GM19239 (cell line): ENCODE measurements at places on chromosomes 12 and 14.

- DNase-seq = no peak
Observed at GRCh38 chr12:50201987-50202521, 34.9 kb upstream of the CERS5 start.

- no peak for DNase-seq
Observed at GRCh38 chr14:94897082-94897481, 127.2 kb upstream of the GSC start.

DNA sequence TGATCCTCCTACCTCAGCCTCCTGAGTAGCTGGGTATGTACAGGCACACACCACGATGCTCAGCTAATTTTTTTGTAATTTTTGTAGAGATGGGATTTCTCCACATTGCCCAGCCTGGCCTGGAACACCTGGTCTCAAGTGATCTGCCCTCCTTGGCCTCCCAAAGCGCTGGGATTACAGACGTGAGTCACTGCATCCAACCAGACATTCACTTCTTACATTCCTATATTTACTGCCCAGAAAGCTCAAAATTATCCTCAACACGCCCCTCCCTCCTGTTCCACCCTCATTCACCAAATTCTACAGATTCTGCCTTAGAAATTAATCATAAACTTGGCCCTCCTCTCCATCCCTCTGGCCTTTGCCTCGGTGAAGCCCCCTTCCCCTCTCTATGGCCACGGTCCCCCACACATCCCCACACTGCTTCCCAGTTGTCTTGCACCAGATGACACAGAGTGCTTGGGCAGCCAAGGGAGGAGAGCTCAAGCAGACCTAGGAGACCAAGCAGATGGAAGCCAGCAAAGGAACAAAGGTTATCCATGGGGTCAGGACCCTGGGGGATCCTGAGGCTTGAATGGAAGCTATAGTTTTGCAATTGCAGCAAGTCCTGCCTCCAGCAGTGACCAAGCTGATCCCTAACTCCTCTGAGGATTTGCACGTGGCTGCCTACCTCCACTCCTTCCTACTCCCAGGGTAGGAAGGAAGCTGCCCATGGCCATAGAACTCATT lies 213.2 kb upstream of the FOXN3 start:
- DNase-seq = no peak

DNA sequence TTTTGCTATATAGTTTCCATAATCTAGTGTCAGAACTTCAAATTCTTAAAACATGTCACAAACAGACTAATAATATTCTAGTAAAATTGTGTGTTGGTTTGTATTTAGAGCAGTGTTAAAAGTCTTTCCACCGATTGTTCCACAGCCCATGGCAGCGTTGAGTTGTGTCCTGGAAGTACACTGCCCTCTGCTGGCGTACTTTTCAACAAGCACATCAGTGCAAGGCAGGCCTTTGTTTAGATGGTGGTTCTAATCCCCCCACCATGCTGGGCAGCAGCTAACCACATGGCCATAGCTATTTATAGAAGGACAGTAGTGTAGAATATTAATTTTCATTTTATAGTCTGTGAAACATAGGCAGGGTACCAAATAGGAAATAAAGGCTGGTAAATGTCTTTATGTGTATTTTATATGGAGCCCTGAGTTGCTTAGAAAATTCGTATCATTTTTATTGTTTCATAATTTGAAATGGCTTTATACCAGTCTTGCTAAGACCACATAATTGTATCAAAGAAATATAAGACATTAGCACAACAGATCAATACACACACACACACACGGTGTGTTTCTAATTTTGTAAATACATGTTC lies 235.4 kb downstream of the SEC23A start:
- DNase-seq = no peak

DNA sequence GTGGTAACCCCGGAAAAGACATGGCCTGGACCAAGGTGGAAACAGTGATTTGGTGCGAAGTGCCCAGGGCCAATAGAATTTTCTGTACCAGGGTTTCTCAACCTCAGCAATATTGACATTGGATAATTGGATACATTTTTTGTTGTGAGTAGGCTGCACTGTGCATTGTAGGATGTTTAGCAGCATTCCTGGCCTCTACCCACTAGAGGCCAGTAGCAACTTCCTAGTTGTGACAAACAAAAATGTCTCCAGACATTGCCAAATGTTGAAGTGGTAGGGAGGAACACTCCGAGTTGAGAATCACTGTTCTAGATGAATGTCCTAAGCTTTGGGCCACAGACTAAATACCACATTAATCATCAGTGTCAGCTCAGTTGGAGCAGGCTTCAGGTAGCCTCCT lies 6.2 kb upstream of the CGRRF1 start:
- no peak for DNase-seq

DNA sequence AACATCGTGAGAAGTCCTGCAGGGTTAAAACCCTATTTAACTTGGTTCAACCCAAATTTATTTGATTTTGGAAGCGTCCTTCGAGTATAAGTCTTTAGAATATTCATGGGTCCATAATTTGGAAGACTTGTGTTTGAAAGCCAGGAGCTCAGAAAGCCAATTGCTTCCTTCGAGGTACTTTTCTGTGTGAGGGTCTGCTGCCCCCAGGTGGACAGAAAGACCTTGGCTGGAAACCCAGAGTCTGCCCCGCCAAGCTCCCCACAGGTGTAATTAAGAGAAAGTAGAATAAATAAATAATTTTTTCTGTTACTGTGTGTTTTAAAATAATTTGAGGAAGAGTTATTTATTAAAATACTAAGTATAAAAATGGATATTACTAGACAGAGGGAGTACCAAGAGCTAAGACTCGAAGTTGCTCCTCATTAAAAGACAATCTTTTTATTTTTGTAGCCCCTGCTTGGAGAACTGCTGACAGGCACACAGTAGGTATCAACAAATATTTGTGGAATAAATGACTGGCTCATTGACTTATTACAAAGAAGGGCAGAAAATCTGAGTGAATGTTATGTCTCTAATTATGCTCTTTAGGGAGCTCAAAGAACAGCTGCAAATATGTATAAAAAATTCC lies 105.8 kb downstream of the PAH start:
- DNase-seq = no peak

GRCh38 chr12:12723681-12724420 lies 6.7 kb downstream of the CDKN1B start:
- DNase-seq = no peak

DNA sequence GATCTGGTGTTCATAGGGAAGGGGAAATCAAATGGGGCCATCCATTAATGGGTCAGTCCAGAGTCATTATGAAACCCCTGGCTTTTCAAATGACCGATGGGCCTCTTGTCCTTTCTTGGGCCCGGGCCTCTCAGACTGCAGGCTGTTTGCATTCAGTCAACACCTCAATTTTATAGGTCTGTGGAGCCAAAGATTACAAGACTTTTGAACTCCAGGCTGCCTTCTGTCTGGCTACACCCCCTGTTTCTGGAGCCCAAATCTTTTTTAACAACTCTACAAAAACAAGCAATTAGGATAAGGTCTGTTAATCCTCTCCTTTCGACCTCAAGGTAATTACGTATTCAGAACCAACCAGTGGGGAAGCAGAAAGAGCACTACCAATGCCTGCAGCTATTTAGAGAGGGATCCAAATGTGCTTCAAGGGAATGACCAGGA lies 35.6 kb downstream of the DUSP6 start:
- DNase-seq = no peak

DNA sequence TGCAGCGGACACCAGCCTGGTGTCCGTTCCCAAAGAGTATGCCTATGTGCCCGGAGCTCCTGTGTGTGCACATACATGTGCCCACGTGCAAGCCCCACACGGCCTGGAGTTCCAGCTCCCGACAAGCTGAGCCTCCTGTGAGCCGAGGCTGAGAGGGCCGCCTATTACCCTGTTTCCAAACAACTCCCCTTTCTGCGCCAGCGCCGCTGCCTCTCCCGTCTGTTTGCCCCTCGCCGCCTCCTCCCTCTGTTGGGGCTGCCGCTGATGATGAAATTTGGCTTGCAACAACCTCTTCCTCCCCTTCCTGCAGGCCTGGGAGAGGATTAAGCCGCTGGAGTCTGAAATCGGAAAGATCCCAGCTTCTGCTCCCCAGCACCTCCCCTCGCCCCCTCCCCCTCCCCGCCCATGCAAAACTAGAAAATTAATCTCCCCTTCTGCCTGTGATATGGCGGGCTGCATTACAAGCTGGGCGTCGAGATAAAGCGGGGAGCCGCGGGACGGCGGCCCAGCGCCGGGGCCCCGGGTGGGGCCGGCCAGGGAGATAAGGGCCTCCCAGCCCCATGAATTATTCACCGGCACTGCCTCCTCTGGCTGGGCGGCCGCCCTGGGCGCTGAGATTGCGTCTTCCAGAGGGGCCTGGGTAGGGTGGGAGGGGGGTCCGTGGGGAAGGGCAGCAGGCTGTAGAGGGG lies 6.8 kb upstream of the ASIC1 start:
- DNase-seq = no peak

DNA sequence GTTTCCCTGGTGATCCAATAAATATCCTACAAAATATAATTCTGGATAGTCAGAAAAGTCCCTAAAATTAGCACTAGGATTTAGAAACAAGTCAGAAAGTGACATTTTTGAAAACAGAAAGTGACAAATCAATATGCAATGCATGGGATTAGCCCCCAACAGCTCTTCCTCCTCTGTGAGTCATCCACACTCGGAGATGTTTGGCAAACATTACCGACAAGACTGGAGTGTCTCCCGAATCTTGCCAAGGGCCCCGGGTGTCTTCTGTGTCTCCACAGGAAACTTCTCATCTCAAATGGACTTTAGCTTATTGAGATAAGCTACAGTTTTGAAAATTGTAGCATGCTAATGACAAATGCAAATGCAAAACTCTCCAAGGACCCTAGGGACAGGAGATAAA lies 398.9 kb upstream of the CCDC196 start:
- DNase-seq = no peak

DNA sequence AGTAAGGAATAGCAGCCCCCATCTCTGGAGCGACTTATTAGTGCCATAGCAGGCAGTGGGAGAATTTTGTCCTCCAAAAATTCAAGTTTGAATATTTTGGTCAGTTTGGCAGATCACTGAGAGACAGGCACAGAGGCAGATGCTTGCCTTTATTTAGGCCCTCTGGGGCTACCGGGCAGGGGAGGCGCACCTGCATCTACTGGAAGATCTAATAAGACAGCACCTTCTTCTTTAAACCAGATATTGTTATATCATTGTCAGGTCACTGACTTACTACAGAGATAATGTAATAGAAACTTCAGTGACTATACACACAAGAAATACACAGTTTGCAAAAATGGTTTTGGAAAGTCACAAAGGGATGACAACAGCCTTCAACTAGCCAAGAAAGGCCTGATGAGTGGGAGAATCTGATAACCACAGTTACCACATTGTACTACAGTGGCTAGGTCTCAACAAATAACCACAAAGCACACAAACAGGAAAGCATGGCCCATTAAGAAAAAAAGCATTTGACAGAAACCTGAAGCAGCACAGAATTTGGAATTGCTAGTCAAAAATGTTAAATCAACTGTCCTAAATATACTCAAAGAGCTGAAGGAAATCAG lies 56.8 kb downstream of the CDK17 start:
- DNase-seq = no peak

GRCh38 chr14:37842106-37842505 lies 246.7 kb downstream of the TTC6 start:
- no peak for DNase-seq

DNA sequence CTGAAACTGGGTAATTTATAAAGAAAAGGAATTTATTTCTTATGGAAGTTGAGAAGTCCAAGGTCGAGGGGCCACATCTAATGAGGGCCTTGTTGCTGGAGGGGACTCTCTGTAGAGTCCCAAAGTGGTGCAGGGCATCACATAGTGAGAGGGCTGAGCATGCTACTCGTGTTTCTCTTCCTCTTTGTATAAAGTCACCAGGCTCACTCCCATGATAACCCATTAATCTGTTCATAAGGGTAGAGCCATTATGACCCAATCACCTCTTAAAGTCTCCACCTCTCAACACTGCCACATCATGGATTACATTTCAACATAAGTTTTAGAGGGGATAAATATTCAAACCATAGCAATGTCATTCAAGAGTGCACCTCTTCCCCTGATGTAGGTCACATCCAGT lies 79.1 kb upstream of the ATP2B1 start:
- no peak for DNase-seq

DNA sequence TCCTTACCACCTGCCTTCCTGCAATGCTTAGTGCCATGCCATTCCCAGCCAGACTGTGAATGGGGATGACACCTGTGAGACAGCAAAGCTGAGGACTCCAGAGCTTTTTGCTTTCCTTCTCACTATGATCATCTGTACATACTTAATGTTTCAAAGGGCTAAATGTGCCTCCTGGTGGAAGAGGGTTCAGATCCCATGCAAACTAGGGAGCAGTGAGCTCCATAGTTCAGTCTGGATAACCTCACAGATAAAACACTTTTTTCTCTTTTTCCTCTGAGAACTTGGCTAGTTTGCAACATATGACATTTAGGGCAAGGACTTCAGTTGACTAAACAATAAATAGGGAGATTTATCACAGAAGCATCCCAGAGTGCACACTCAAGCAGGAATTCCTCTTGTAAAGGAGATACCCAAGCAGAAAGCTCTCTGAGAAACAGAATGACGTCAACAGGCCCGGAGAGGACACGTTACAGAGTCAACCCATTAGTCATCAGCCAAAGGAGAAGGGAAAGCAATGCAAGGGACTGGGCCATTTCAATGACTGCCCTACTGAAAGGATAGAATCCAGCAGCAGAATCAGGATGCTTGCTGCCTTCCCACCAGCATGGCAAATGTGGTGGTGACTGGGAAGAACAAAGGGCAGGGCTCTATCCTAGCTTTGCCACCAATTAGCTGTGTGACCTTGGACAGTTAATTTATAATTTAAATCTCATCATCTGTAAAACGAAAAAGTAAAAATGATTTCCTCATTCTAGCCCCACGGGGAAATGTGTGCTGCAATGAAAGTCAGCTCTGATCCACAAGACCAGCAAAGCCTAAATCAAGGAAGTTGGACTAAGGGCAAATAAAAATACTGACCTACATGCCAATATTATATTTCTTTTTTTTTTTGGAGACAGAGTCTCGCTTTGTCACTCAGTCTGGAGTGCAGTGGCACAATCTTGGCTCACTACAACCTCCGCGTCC lies 80.8 kb upstream of the ACTN1 start:
- no peak for DNase-seq

- no peak for DNase-seq
Observed at GRCh38 chr12:105384220-105384619, 53.7 kb downstream of the C12orf75 start.

DNA sequence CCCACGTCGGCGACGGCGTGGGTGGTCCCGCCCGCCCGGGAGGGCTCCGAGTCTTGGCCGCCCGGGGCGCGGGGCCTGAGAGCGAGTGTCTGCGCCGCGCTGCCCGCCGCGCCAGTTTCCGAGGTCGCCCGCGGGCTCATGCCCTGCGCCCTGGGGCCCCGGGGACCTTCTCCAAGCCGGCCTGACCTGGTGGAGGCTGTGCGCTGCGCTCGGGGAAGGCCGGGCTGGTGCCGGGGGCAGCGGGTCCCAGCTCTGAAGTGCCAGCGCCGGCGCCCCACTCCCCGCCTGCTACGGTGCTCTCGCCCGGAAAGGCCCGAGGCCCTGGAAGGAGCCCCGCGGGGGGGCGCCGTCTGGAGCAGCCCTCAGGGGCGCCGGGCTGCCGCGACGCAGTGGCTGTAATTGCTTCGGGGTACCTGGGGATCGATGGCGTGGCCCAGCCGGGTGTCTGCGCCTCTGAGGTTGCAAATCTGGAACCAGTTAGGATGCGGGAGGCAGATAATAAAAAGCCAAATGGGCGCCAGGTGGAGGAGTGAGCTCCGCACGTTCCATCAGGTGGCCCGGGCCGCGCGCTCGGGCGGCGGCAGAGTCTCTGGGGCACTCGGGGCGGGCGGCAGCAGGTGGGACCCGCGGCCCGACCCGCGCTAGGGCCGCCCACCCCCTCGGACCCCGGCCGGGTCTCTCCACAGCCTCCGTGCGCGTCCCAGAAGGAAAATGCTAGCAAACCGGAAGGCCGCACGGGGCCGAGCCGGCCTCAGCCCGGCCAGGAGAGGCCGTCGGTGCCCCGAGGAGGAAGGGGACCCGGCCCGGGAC lies 102.3 kb upstream of the DIO3 start:
- DNase-seq = no peak
